ENCODE measurements at places on chromosomes 4 and X.

DNA sequence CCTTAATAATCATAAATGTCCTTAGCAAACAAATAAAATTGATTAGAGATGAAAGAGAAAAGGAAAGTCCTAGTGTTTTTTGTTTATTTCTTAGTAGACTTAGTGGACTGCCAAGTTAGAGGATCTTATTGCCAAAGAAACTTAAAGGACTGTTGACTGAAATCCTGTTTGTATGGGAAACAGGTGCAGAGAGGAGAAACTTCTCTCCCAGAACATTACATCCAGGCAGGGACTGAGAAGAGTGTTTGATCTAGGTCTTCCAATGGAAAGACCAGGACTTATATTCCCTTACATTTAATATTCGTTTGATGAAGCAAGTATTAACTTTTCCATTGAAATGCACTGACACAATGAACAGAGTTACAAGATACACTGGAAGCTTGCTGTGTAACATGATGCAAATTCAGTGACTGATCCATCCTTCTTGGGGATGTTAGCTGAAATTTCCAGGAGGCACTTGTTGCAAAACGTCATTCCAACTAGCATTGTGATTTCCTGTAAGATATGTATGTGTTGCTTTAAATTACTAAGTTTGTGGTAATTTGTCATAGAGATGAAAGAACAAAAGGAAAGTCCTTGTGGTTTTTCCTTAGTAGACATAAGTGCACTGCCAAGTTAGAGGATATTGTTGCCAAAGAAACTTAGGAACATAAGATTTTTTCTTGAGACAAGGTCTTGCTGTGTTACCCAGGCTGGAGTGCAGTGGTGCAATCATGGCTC is 505.6 kb downstream of the STIM2 start:
- peak; percentile 72 for DNase-seq

- no peak for DNase-seq
These were observed 154.6 kb downstream of the ATOH1 start for GRCh38 chr4:93983140-93983539.

DNA sequence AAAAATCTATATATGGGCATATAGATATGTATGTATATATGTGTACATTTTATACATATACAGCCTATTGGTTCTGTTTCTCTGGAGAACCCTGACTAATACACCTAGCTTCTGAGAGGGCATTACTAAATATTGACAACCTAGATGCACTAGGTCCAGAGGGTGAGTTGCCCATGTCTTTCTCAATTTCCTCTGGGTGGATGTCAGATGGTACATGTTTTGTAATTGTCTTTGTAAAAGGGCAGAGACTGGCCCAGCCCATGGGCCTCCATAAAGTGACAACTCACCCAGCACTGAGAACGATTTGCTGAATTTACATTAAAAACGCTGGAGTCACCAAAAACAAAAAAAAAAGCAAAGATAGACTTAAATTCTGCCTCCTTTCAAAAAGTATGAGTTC is 198.5 kb upstream of the FAM241A start:
- DNase-seq: no peak

GRCh38 chrX:23103546-23103945 is 103.8 kb downstream of the DDX53 start:
- DNase-seq: no peak

DNA sequence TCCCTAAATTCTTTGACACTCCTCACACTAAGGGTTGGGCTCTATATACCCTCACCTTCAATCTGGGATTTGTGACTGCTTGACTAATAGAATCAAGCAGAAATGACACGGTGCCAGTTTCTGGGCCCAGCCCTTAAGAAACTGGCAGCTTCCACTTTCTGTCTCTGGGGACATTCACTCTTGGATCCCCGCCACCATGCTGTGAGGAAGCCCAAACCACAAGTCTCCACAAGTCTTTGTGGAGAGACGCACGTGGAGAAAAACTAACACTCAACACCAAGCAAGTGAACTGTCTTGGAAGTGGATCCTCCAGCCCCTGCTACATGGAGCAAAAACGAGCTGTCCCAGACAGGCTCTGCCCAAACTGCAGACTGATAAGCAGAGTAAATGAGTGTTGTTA is 1.1 kb upstream of the EDNRA start:
- peak; percentile 83 for DNase-seq

DNA sequence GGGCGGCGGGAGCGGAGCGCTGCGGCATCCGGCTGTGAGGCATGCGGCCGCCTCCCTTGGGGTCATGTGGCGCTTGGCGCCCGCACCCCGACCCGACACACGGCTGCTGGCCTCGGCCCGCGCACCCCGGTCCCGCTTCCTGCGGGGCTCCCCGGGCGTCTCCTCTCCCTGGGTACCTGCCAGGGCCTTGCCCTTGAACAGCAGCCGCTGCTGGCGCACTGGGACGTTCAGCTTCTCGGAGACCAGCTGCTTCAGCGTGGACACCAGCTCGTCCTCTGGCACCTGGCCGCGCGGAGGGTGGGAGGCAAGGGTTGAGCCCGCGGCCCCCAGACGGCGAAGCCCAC is 391 bp downstream of the UBL4A start:
- no peak for DNase-seq

- no peak for DNase-seq
These were observed 14.7 kb upstream of the PDE6B start for GRCh38 chr4:610411-611261.

DNA sequence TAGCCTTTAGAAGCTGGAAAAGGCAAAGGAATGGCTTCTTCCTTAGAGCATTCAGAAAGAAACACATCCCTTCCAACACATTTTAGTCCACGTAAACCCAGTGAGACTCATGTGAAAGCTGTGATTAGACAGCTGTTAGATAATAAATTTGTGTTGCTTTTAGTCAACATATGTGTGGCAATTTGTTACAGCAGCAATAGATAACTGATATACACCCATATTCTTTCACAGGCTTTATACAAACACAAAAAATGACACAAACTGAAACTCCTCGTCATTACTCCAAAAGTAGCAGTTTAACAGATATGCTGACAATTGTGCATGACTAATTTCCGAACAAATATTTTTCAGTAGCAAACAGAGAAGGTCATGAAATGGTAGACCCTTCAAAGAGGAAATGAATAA is 65.3 kb downstream of the ANTXR2 start:
- DNase-seq: no peak

DNA sequence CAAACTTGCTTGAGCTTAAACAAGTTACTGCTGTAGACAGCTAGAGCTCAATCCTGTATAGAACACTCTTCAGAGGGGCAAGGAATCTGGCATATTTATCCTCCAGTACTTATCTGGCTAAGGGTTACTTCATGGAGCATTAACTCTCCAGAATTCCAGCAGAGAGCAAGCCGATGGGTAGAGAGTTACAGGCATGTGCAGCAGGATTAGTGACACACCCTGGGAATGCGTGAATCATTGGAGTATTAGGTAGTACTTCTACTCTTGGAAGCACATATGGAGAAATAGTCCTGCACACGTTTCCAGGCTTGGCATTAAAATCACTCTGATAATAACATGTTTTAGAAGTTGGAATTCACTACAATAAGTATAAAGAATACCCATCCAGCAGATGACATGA is 35.4 kb downstream of the GRXCR1 start:
- DNase-seq: no peak
